ENCODE measurements at places on chromosomes 3 and 15.

- DNase-seq = no peak
Observed at GRCh38 chr3:59641169-59641899, 591.5 kb upstream of the CFAP20DC start.

DNA sequence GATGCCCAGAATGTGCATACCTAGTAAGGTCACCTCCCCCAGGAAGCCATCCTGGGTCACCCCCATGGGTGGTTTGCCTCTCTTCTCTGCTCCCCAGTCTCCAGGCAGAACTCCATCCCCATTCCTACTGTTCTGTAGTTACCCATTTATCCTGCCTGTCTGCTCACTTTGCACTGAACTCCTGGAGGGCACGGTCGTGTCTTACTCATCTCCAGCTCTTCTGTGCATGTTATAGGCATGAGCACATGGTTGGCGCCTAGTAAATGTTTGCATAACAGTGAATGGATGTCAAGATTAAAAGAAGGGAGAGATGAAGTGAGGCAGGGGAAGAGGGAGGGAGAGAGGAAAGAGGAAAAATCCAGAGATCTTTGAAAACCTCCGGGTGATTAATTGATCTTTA, 208.4 kb upstream of the TRIM42 start:
- DNase-seq = no peak

DNA sequence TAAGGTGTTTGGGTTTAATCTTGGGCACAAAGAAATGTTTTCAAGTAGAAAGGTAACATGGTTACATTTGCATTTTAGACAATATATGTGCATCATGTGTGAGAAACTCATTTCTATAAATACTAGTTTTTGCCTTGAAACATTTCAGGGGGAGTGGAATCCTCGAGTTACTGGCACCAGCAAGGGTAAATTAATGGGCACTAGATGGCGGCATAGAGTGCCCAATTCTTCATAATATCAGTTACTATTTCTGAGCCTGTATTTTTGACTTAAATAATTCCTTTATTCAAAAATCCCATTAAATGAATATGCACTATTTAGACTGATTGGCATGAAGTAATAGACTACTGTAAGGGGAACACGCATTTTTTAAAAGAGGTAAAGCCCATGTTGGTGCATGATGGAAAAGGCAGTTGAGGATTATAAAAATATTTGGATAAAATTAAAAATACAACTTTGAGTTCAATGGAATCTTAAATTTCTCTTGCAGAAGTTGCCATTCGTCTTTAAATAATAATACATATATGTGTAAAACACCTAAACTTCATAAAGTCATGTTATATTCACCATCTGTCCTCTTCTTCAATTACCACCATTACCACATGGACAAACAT, 106.3 kb downstream of the ZBTB20 start:
- DNase-seq = peak; percentile 4

GRCh38 chr3:64566859-64567258, 120.9 kb downstream of the ADAMTS9 start:
- no peak for DNase-seq

DNA sequence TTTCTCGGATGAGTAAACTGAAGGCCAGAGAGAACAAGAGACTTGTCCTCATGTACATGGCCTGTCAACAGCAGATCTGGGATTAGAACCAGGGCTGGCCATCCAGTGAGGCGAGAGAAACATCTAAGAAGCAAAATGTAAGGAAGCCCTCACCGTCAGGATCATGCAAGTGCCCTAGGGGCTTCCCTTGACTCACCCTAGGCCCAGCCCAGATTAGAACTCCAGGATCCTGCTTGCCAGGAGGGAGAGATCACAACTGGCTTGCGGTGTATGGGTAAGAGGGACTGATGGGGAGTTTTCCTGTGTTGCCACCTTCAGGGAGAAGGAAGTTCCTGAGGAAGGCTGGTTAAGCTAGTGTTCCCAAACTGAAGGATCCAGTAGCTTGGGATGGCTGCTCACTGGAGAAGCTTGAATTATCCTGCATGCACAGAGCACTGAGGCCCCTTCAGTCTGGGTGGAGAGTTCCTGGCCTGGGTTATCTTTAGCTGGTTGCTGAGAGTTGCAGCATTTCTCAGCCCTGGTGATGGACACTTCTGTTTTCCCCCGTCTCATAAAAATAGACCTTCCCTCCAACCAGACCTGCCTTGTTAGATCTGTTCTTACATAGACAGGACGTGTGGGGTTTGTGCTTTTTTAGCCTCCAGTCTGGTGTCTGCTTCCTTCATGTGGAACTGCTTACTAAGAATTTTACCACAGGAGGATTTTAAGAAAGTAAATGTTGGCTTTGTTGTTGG, 28.2 kb upstream of the XIRP1 start:
- no peak for DNase-seq

DNA sequence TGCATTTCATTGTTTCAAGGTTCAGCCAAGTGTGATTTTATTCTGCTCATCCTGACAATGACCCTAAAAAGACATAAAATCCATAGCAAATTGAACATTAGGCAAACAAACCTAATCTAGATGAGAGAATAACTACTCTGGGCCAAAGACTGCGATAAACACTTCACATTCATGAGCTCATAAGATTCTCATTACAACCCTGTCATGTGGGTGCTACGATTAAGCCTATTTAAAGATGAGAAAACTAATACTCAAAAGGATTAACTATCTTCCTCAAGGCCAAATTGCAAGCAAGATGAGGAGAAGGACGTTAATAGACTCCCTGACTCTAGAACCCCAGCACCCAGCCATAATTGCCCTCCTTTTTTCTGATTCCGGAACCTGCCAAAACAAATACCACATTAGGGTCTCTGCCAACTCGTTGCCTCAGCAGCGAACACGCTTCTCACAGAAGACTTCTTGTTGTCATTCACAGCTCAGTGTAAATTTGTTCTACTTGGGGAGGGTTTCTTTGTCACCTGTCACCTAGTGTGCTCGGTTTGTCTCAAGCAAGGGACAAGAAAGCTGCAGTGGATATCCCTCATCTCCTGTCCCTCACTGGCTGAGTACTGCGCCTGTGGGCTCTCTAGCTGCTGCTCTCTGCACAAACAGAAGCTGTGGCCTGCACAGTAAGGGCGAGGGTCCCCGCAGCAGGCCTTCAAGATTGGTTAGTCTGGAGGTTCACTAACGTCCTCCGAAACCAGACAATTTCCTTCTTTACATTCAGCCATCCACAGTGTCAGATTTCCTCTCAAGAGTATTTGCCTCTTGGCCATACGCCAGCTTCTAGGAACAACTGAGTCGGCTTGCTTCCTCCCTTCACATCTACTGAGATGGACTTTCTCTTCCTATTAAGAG, 200.0 kb upstream of the UBE2E2 start:
- DNase-seq = no peak

DNA sequence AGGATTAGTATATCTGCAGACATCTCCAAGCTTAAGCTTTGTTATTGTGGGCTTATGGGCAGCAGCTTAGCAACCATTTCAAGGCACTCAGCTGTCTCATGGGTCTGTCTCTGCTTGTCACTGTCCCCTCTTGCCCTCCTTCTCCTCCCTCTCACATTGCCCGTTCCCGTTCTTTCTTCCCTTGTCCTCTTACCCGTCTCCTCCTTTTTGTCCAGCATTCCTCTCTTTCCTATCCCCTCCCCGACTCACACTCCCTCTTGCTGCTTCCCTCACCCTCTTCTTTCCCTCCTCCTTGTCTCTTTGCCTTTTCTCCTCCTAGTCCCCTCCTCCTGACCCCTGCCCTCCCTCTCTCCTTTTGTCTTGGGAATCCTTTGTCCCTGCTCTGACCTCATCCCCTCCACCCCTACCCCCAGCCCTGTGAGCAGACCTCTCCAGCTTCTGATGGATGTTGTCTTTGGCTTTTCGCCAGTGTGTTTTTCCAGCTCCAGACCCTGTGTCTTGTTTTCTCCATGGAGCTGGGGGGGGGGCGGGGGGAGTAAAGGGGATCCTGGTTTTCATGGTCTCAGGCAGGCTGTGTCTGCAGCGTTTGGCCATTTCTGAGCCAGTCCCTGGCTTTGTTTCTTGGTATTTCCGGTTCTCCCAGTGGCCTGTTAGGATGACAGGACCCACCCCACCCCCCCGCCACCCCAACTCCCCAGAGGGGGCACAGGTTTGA, 47.9 kb upstream of the TRAK1 start:
- no peak for DNase-seq

DNA sequence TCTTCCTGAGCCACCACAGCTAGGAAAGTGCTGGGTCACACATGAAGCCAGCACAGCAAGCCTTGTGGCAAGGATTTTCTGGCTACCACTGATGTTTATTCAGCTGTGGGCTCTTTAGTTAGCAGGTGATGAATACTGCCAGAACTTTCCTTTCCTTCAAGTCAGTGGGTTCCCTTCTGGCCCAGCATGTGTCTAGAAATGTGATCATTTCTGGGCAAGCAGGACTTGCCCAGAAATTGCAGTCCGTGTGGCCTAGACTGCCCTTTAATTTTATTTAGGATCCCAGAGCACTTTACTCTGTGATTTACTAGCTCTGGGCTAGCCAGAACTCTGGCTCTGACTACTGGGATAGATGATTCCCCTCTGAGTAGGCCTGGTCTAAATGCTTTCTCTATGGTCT, 397.5 kb downstream of the ZIC4 start:
- DNase-seq = no peak

- no peak for DNase-seq
Observed at GRCh38 chr15:48392356-48392755, 61.1 kb downstream of the DUT start.

GRCh38 chr15:85869124-85869523, 74.4 kb upstream of the KLHL25 start:
- DNase-seq = no peak

DNA sequence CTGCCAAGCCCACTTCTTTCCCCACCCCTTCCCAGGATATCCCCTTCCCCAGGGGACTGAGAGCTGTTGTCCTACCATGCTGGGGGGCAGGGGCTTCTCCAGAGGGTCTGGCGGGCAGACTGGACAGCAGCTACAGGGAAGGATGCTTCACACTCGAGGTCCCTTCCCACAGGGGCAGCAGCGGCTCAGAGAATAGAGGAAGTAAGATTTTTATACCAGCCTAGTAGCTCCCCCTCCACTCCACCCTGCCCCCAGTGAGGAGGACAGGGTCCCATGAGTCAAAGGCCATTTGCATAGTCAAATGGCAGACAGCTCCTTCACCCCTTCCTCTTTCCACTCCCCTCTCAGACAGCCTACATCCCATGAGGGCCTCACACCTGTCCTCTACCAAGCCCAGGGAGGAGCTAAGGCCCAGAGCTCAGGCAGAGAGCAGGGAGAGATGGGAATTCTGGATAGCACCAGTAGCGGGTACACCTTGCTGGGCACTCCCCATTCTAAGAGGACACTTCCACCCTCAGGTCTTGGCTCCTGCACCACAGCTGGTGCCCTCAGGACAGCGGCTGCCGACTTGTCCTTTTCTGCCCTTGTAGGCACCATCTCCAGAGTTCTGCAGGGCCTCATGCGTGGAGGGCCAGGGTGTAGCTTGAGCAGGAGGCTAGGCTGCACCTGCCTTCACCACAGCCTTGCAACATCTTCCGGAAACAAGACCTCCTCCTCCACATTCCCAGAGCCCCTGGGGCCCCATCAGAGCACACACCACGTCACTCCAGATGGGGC, at the start of gene TLR9:
TLR9 (minus strand) TSS at position 194 of the 777 bp plus-strand sequence; CDS start at position 78, 116 bp downstream.
- DNase-seq = peak; percentile 78

GRCh38 chr3:152729906-152730305, 105.0 kb upstream of the P2RY1 start:
- DNase-seq = no peak

GRCh38 chr3:17054301-17054981, 169.7 kb downstream of the PLCL2 start:
- DNase-seq = no peak

DNA sequence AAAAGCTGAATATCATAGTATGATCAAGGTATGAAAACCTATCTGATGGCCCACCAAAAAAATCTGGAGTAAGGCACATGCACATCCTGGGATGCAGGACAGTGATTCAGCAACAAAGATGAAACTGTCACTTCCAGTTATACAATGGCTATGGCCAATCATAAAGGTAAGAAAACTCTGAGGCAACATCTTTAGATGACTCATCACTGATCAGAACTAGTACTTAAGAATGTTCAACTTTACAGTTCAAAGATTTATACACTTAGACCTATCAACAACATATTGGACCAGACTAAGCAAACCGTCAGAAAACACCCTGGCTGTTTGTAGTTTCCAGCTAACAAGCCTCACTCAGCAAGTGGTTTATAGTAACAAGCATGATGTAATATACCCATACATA, 21.3 kb upstream of the PLCH1 start:
- no peak for DNase-seq
